ENCODE measurements at places on chromosomes 4 and X. TPM values are rescaled to one million over a fixed set of nuclear protein-coding genes. Genes with fewer than 3 reads are reported as not detected.

DNA sequence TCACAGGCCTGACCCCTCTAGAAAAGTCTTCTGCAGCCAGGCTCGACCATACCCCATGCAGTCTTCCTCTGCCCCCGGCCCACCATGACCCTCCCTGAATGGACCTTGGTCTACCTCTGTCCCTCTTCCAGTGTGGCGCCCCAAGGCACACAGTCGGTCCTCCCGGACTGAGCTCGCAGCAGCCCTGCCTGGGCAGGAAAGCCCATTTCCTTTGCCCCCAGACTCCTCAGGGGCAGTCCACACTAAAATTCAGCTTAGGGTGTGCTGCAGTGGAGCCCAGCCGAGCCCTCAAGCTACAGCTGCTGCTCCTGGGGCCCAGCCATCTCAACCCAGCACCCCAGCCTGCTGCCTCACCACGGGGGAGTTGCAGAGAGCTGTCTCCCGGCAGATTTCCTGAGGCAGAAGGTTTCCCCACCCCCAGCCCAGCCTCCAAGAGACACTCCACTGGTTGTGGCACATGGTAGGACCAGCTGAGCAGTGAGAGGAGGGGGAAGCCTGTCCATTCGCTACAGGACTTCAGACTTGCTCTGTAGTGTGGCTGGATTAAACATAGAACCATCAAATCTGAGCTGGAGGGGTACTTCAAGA, 37.5 kb upstream of the IQSEC2 start:
- DNase-seq: no peak

DNA sequence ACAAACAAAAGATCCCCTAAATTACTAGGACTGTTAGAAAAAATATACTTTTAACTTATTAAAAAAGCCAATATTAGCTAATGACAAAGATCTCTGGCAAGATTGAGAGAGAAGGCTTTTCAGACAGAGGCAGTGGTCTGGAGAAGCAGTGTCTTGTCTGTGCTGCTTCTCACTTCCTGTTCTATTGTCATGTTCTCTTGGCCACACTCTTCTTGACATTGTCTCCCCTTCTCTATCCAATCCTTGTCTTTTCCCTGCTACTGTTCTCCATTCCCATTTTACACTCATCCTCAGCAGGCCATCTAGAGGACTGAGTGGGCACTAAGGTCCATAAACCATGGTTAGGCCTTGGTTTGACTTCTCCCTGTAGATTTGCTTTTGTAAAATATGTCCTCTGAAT, 14.0 kb upstream of the TAPT1 start:
- DNase-seq: no peak

DNA sequence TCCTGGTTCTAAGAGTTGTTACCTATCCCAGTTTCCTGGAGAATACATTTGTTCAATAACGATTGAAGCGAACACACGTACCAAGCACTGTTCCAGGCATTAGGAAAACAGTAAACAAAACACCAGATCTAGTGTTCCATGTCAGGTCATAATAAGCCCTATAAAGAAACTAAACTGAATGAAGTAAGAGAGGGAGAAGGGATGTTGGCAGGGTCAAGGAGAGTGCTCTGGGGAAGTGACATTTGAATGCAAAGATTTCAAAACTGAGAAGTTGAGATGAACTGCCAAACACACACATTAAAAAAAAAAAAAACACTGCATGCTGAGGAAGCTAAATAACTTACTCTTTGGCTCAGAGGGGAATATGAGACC, 14.4 kb upstream of the ENAM start:
- DNase-seq: no peak

DNA sequence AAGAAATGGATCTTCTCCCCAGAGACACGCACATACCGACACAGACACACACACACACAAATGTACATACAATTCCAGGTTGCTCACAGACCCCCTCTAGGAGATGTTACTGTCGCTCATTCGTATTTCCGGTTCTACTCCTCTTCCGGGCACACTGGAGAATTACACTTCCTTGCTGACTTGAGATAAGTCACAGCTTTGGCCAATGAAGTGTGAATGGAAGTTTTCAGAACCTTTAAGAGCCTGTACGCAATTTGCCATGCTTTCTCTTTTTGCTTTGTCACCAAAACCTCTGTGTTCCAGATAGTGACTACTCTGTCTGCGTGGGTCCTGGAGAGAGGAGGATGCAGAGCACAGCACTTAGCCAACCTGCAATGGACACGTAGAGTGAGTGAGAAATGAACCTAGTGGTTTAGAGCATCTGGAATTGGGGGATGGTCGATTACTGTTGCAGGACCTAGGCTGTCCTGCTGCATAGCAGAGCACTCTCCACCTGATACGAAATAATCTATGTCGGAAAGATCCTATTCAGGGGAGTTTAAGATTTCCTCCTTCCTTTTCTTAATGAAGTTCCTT, 239.5 kb upstream of the TET2 start:
- no peak for DNase-seq

DNA sequence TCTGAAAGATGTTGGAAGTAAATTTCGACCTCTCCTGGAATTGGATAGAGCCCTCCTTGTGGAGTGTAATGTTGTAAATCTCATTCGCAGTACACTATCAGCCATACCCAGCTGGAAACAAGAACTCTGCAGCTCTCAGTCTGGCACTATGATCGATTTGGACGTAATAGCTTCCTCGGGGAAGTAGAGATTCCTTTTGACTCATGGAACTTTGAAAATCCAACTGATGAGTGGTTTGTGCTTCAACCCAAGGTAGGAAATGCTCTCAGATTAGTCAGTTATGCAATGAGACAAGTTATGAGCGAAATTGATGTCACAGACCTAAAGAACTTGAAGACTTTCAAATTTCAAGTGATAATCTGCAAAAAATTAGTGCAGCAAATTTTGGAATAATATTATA, 103.9 kb downstream of the SYTL5 start:
- DNase-seq: no peak

The THAP9 gene
- total RNA-seq: 14.0 TPM

The FAM149A gene
- total RNA-seq: 13.5 TPM

- no peak for DNase-seq
Observed at GRCh38 chrX:126551306-126551705, 1.3 kb downstream of the DCAF12L1 start.

- no peak for DNase-seq
Observed at GRCh38 chr4:100981447-100982204, 365.7 kb downstream of the PPP3CA start.

The GUCY2F gene
- 0.10 TPM for total RNA-seq

The SPANXA1 gene
- total RNA-seq: not detected

The ARMCX4 gene
- 21.9 TPM for total RNA-seq

DNA sequence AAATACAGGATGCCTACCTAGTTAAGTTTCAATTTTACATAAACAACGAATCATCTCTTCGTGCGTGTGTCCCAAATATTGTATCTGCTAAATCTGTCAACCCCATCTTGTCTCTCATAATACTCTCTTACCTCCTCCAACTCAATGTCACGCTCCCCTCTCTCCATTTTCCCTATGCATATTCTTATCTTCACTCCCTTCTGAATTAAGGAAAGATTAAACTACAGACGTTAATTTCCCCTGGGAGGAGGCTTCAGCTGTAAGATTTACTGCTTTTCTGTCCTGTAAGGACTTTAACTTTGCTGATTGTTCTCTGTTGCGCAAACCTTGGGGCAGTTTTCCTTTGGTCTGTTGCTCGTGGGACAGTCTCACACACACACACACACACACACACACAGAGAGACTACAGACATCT, 455 bp upstream of the ABCB7 start:
- no peak for DNase-seq

The BST1 gene
- total RNA-seq: 0.38 TPM

The FRG2 gene
- total RNA-seq: not detected

GRCh38 chrX:142804085-142804484, 221.6 kb upstream of the SPANXN4 start:
- DNase-seq: no peak
